Tracheal epithelial cell (primary cell): ENCODE measurements at places on chromosomes 7 and 10. TPM values are rescaled to one million over a fixed set of nuclear protein-coding genes. Genes with fewer than 3 reads are reported as not detected.

UPK3BL1 gene
- 254 and 315 TPM in 2 replicates for total RNA-seq

WDR86 gene
- 0.24 and 1.3 TPM in 2 replicates for total RNA-seq

PPP1R9A gene
- 0.85 and 6.0 TPM in 2 replicates for total RNA-seq

RBP3 gene
- total RNA-seq: not detected in 2 replicates

RASSF4 gene
- under 0.01 and 28.4 TPM in 2 replicates for total RNA-seq

FAM131B gene
- total RNA-seq: 0.21 and 0.24 TPM in 2 replicates

FGFR2 gene
- 5.5 and 17.9 TPM in 2 replicates for total RNA-seq

OR2A12 gene
- under 0.01 TPM in 1 of 2 replicates, not detected in the other for total RNA-seq

CPA1 gene
- not detected in 2 replicates for total RNA-seq

OLAH gene
- total RNA-seq: 5.5 and 15.8 TPM in 2 replicates

SAP25 gene
- total RNA-seq: not detected in 2 replicates

MLXIPL gene
- total RNA-seq: not detected in 2 replicates

ACSM6 gene
- total RNA-seq: not detected in 2 replicates

ADRA2A gene
- total RNA-seq: not detected in 2 replicates
